ENCODE measurements at places on chromosomes 3 and 15. TPM values are rescaled to one million over a fixed set of nuclear protein-coding genes. Genes with fewer than 3 reads are reported as not detected.

DNA sequence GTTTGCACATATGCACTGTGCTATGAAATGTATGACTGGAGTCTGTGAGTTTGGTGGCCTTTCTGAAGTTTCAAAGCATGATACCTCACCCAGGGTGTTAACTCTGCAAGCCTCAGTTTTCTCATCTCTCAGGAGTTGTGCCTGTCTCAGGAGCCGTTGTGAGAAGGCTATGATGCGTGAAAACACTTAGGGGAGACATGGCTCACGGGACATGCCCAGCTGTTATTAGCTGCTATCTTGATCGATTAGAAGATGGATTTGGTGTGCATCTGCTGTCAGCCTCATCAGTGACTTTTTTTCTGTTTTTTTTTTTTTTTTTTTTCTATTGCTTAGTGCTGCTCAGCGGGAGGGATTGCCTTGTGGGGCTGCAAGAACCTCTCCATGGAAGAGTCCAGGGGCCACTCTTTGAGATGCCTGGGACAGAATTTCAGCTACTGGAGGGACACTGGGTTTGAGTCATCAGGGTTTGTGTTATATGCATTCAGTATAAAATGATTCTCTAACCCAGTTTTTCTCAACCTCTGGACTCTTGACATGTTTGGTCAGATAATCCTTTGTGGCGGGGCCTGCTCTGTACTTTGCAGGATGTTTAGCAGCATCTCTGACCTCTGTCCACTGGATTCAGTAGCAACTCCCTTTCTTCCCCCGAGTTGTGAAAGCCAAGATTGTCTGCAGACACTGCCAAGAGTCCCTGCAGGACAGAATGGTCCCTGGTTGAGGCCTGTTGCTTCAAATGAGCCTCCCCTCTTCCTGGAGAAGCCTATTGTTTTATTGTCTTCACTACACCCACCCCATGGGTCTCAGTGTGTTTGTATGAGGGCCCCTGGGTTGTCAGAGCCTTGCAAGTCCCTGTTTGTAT, 181.4 kb downstream of the CACNA2D3 start:
- DNase-seq: no peak
- no peaks in the 10 kb centered on the region for H3K4me1 ChIP-seq
- H3K27ac ChIP-seq: no peak overlapping the region
- H3K4me3 ChIP-seq: no peak overlapping the region

- H3K4me3 ChIP-seq: no peak overlapping the region
- H3K27ac ChIP-seq: no peak overlapping the region
- no peaks in the 10 kb centered on the region for H3K27me3 ChIP-seq
Measured at GRCh38 chr3:66256806-66257205, 36.0 kb downstream of the SLC25A26 start.

DNA sequence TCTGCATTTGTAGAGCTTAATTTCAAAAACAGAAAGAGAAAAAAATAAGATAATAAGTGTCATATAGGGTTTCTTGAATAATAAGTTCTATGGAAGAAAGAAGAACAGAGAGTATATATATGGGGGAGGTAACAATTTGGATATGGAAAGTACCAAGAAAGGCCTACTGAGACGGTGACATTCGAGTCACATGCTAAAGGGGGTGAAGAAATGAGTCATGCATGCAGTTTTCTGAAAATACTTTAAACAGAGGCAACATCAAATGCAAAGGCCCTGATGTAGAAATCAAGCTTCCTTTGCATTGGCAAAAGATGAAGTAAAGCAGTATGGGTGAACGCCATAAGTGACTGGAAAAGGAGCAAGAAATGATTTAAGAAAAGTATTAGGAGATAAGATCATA, 371.6 kb upstream of the ZNF385D start:
- no peaks in the 10 kb centered on the region for H3K27me3 ChIP-seq
- no peak overlapping the region for H3K4me3 ChIP-seq
- H3K4me1 ChIP-seq: no peaks in the 10 kb centered on the region
- H3K36me3 ChIP-seq: no peaks in the 10 kb centered on the region

GRCh38 chr3:21517184-21517583, 233.8 kb downstream of the ZNF385D start:
- no peaks in the 10 kb centered on the region for H3K27me3 ChIP-seq
- H3K4me3 ChIP-seq: no peak overlapping the region
- no peaks in the 10 kb centered on the region for H3K36me3 ChIP-seq
- no peaks in the 10 kb centered on the region for H3K4me1 ChIP-seq

DNA sequence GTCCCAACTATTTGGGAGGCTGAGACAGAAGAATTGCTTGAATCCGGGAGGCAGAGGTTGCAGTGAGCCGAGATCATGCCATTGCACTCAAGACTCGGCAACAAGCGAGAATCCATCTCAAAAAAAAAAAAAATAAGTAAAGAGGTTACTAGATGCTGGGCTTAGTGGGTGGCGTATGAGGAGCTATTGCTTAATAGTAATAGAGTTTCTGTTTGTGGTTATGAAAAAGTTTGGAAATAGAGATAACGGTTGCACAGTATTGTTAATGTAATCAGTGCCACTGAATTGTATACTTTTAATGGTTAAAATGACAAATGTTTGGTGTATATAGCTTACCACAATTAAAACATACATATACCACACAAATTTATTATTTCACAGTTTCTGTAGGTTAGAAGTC, 14.7 kb upstream of the HHATL start:
- H3K36me3 ChIP-seq: no peaks in the 10 kb centered on the region
- H3K4me3 ChIP-seq: no peak overlapping the region
- no peaks in the 10 kb centered on the region for H3K4me1 ChIP-seq
- H3K27ac ChIP-seq: no peak overlapping the region
- no peak for DNase-seq

DNA sequence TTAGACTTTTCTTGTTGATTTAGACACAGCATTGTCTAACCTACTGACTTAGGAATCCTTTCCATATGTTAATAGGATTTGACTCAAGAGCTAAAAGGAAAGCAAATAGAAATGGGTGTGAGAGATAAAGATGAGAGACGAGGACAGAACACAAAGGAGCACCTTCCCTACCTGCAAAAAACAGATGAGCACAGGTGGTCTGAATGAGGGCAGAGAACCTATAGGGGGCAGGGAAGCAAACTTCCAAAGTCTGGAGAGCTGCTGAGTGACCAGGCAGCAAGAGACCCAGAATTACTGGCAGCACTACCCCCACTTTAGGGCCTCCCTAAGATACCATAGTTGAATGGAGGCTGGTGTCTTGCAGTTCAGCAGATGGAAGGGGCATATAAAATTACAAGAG, 98.1 kb upstream of the CTNNB1 start:
- no peaks in the 10 kb centered on the region for H3K36me3 ChIP-seq
- no peaks in the 10 kb centered on the region for H3K27me3 ChIP-seq
- DNase-seq: no peak
- no peak overlapping the region for H3K27ac ChIP-seq
- no peaks in the 10 kb centered on the region for H3K4me1 ChIP-seq
- H3K4me3 ChIP-seq: no peak overlapping the region

GRCh38 chr15:56586206-56586605, 121.3 kb upstream of the MNS1 start:
- no peak overlapping the region for H3K27ac ChIP-seq
- H3K27me3 ChIP-seq: no peaks in the 10 kb centered on the region
- no peak overlapping the region for H3K4me3 ChIP-seq
- no peaks in the 10 kb centered on the region for H3K36me3 ChIP-seq
- no peaks in the 10 kb centered on the region for H3K4me1 ChIP-seq

GRCh38 chr3:122066331-122067213, 11.4 kb downstream of the CD86 start:
- H3K27ac ChIP-seq: no peak overlapping the region
- DNase-seq: no peak
- H3K4me1 ChIP-seq: peaks cover 11% of the 10 kb centered on the region
- H3K4me3 ChIP-seq: no peak overlapping the region

- no peak for DNase-seq
- peaks cover 51% of the 10 kb centered on the region for H3K4me1 ChIP-seq
- H3K27ac ChIP-seq: no peak overlapping the region
- H3K4me3 ChIP-seq: no peak overlapping the region
Measured at GRCh38 chr3:16486951-16487480, 26.5 kb downstream of the RFTN1 start.

- H3K27ac ChIP-seq: no peak overlapping the region
- H3K4me1 ChIP-seq: no peaks in the 10 kb centered on the region
- no peaks in the 10 kb centered on the region for H3K27me3 ChIP-seq
- no peaks in the 10 kb centered on the region for H3K36me3 ChIP-seq
- DNase-seq: no peak
Measured at GRCh38 chr3:121223116-121223515, 315.1 kb downstream of the STXBP5L start.

- no peak for DNase-seq
- no peaks in the 10 kb centered on the region for H3K4me1 ChIP-seq
- no peaks in the 10 kb centered on the region for H3K36me3 ChIP-seq
Measured at GRCh38 chr3:158431829-158432228, 139.2 kb upstream of the MLF1 start.

DNA sequence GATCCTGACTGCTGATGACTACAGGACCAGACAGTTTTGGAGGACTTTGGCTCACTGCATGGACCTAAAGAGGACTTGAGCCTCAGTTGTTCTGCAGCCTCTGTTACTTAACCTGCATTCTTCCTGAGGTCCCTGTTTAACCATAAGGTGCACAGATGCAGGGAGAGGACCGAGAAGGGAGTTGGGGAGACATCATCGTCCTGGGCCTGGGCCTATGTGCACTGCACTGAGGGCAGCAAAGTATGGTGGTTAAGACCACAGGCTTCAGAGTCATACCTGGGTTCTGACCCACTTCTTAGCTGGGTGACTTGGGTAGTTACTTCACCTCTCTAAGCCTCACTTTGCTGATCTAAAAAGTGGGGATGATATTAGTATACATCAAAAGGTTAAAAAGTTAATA, 21.9 kb downstream of the KY start:
- H3K27me3 ChIP-seq: no peaks in the 10 kb centered on the region
- H3K4me3 ChIP-seq: no peak overlapping the region
- no peak overlapping the region for H3K27ac ChIP-seq
- no peaks in the 10 kb centered on the region for H3K36me3 ChIP-seq
- H3K4me1 ChIP-seq: no peaks in the 10 kb centered on the region

DNA sequence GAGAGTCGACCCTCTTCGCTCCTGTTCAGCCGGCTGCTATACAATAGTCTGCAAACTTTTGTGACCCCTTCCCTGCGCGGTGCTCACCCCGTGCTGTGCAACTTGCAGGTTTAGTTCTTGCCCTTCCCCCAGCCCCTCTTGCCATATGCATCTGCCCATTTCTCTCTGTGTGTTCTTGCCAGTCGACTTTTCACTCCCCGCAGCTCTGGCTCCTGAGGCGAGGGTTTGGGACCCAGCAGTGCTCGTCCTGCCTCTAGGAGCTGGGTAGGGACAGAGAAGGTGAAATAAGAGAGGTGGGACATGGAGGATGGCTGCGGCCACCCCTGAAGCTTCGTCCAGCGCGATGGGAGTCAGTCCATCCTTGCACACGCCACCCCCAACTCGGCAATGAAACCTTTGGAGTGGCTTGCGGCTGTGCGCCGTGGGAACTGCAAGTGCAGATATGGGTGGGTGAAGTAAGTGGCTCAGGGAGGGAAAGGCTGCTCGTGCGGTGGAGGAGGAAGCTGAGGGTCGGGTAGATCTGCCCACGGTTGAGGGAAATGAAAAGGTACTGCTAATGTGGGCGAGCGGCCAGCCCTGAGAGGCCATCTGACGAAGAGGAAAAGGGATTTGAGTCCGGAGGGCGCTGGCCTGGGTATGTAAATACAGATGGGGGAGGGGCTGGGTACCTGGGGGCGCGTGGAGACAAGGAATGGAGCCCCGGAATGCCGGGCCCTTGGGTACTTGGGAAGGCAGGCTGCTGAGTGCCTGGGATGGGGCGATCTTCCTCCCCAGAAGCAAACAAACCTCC, 1.0 kb downstream of the LRRC3B start:
- no peak overlapping the region for H3K27ac ChIP-seq
- peaks cover 18% of the 10 kb centered on the region for H3K4me1 ChIP-seq
- H3K27me3 ChIP-seq: peaks cover 39% of the 10 kb centered on the region
- DNase-seq: peak; percentile 41
- no peaks in the 10 kb centered on the region for H3K36me3 ChIP-seq

- H3K36me3 ChIP-seq: no peaks in the 10 kb centered on the region
- no peak overlapping the region for H3K4me3 ChIP-seq
- no peaks in the 10 kb centered on the region for H3K27me3 ChIP-seq
- DNase-seq: no peak
- no peak overlapping the region for H3K27ac ChIP-seq
Measured at GRCh38 chr3:44782891-44783290, 21.3 kb downstream of the KIF15 start.

- H3K4me3 ChIP-seq: no peak overlapping the region
- H3K27me3 ChIP-seq: no peaks in the 10 kb centered on the region
- H3K4me1 ChIP-seq: no peaks in the 10 kb centered on the region
- H3K36me3 ChIP-seq: no peaks in the 10 kb centered on the region
- DNase-seq: no peak
Measured at GRCh38 chr3:118927449-118927848, 107.2 kb downstream of the IGSF11 start.

GRCh38 chr15:65921780-65922179, 52.5 kb downstream of the RAB11A start:
- DNase-seq: no peak
- peaks cover 4% of the 10 kb centered on the region for H3K4me1 ChIP-seq
- H3K36me3 ChIP-seq: peaks cover 6% of the 10 kb centered on the region
- no peak overlapping the region for H3K4me3 ChIP-seq

DNA sequence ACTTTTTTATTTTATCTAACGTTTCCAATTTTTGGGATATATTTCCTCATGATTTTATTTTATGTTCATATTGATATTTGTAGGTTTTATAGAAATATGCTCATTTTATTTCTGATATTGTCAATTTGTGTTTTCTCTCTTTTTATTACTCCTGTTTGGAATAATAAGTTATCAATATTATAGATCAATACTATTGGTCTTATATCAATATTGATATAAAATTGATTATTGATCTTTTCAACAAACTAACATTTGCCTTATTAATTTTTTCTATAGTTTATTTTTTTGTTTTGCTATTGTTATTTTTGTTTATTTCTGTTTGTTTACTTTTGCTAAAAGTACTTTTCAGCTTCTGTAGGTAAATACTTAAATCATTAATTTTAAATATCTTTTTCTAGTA, 90.8 kb upstream of the CNTN6 start:
- no peak for DNase-seq
- no peaks in the 10 kb centered on the region for H3K36me3 ChIP-seq
- no peak overlapping the region for H3K4me3 ChIP-seq
- no peaks in the 10 kb centered on the region for H3K4me1 ChIP-seq
- no peaks in the 10 kb centered on the region for H3K27me3 ChIP-seq

The VEPH1 gene
- 116 TPM for total RNA-seq

The SERINC4 gene
- not detected for total RNA-seq

The NR1I2 gene
- 0.21 TPM for total RNA-seq

The CCR4 gene
- 0.92 TPM for total RNA-seq

The MLF1 gene
- 13.5 TPM for total RNA-seq

The CCR9 gene
- total RNA-seq: not detected

The ZNF620 gene
- 6.4 TPM for total RNA-seq

The TMIE gene
- total RNA-seq: 1.0 TPM

The C3orf20 gene
- total RNA-seq: not detected

The LRRC3B gene
- total RNA-seq: 0.30 TPM
